ENCODE measurements at places on chromosomes 6 and 20.

GRCh38 chr20:10430704-10431103 lies 3.3 kb downstream of the MKKS start:
- DNase-seq = no peak

- DNase-seq = no peak
These were observed 444.2 kb downstream of the HTR1B start for GRCh38 chr6:77019081-77019480.

DNA sequence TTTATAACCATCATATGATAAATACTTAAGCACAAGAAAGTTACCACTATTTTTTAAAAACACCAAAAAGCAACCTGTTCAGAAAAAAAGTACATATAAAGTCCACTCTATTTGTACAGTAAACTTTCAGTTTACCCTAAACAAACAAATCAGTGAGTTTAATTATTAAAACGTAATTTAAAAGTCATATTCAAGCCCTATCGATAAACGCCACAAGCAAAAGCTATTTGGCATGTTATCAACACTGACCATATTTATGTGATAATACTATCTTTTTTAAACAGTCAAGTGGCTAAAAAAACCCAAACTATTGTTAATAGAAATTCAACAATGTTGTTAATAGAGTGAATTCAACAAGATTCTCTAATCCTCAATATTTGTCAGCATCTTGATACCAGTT lies 1.9 kb downstream of the KATNA1 start:
- DNase-seq = no peak

- no peak for DNase-seq
These were observed 76.7 kb downstream of the LRFN2 start for GRCh38 chr6:40510442-40510841.

DNA sequence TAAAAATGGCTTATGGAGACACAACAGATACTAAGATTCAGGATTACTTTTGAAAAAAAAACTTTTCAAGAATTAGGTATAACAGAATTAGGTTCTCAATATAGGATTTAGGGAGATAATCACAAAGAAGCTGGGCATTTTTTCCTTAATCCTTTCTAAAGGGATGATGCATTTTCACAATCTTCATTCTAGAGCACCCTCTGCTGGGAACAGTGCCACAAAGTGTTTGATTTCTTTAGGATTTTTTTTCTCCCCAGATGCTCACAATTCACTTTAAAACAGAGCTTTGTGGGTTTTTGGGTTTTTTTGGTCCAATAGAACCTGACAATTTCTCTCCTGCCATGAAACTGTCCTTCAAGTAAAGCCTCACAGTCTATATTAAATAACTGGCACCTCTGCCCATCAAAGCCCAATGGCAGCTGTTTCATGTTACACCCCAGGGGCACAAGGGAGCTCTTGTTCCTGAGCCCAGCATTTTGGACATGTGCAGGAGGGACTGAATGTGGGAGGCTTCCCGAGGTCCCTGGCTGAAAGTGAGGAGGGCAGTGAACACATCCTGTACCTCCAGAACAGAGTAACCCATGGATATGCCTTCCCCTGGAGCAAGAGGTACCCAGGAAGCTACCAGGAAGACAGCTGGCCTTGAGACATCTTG lies 39.7 kb downstream of the PREP start:
- no peak for DNase-seq

GRCh38 chr6:15673666-15674065 lies 10.8 kb upstream of the DTNBP1 start:
- no peak for DNase-seq
